ENCODE measurements at places on chromosomes 7 and 10.

GRCh38 chr10:12965571-12965970 is 35.9 kb downstream of the CCDC3 start:
- DNase-seq, result no peak

DNA sequence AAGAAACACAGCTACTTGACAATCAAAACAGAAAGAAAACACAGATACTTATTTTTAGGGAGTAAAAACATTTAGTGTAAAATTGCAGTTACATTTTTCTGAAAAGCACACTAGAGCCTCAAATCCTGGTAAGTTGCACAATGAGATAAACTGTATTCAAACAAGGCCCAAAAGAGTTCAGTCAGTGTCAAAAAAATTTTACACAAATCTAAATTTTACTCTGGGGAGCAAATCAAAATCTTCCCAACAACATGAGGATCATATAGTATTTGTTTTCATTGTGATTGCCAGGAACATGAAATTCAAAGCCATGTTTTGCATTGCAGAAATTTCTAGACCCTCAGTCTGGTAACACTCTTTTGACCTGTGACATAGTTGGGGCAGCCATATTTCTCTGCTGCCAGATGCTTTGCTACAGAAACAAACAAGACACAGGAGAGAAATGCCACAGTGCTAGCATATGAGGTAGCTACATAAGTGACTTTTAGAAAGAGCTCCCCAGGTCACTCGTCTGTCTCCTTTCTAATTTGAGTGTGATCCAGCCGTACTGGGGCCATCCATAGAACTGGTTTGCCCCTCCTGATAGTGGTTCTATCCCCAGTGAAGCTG is 49.6 kb downstream of the PDE1C start:
- DNase-seq, result no peak

- DNase-seq, result no peak
Observed at GRCh38 chr7:107284911-107285479, 116.2 kb downstream of the HBP1 start.

GRCh38 chr7:156383526-156383925 is 257.0 kb upstream of the RNF32 start:
- DNase-seq, result no peak

DNA sequence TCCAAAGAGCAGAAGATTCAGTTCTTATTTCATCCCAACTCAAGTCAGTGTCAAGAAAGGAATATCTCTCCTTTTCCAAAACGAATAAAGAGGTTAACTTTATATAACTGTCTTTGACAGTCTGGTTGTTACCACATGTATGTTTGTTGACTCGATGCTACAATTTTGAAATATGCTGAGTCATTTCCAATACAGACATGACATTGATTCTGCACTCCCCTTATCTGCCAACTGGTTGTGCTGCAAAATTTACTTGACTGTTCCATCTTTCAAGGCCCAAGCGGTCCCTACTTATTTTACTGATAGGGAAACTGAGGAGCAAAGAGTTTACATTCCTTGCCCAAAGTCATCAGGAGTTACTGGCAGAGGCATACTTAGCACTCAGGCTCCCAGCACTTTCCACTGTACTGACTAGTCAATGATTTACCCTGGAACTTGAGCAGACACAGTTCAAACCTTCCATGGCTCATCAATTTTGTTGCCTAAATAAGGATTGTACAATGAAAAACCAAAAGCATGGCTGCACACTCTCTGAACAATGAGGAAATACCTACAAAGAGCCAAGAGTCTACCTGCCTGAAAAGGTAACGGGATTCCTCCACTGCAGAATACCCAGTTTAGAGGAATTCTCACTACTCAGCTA is 52.8 kb downstream of the ABLIM1 start:
- DNase-seq, result no peak

DNA sequence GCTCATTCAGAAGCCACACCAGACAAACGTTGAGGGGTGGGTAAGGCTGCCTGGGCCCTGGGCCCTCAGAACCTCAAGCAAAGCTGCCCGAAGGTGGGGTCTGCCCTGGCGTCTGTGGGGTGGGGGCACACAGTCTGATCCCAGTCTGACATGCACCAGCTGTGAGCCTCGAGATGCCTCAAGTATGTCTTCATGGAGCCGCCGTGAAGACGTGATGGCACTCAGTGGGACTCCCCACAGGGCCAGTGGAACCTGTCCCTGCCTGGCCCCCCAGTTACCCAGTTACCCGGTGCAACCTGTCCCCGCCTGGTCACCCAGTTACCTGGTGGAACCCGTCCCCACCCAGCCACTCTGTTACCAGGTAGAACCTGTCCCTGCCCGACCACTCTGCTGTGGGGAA is 351.2 kb downstream of the PTPRN2 start:
- DNase-seq, result no peak

Data from SK-N-DZ (cell line).